Stimulated activated CD8-positive, alpha-beta memory T cell treated with anti-CD3 and anti-CD28 coated beads, Interleukin-7, amount 100 ng/mL, for 24 hours (primary cell): ENCODE measurements at places on chromosomes 13 and 19.
A peak's percentile ranks its signal among the peaks of the same experiment; 100 is the strongest.

DNA sequence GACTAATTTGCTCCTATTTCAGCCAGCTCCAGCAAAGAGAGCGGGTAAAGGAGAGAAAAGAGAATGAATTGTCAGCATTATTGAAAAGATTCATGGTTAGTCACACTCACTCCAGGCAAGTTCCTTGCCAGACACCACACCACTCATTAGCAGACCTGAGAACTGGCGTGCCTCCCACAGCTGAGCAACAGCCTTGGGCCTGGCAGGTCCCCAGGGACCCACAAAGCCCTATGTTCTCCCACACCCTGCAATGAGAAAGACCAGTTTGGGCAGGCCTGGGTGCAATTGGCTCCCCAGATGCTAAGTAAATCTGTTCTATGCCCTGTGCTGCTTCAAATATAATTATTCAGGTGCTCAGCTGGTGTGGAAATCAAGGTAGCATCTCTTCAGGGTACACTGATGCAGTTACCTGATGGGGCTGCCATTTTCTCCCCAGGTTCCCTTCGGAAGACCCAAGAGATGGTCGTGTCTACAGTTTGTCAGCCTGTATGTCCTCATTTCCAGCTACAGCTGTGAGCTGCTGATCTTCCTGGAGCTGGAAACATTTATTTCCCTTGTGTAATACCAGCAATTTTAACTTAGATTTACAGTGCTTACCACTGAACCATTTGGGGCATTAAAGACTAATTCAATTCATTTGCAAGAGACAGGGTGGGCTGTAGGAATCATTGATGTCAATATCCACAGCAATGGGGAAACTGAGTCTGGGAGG is 405.0 kb downstream of the COG6 start:
- DNase-seq = no peak

DNA sequence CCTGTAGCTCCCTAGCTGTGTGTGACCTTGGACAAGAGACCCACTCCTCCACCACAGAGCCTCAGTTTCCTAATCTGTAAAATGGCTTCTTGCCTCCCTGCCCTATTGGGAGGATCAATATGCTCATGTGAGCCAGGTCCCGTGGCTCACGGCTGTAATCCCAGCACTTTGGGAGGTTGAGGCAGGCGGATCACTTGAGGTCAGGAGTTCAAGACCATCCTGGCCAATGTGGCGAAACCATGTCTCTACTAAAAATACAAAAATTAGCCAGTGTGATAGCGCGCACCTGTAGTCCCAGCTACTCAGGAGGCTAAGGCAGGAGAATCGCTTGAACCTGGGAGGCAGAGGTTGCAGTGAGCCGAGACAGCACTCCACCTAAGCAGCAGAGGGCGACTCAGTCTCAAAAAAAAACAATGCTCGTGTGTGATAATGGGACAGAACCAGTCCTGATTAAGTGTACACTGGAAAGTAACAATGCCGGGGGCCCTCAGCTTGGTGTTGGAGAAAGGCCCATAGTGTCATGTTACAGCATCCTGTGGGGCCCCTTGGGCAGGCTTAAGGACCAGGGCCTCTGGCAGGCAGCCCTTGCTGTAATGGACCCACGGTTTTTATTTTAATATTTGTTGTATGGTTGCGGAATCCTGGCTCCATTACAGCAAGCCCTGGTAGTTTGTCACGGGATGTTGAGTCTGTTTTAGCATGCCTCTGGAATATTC is 6.8 kb downstream of the RPS11 start:
- no peak for DNase-seq

DNA sequence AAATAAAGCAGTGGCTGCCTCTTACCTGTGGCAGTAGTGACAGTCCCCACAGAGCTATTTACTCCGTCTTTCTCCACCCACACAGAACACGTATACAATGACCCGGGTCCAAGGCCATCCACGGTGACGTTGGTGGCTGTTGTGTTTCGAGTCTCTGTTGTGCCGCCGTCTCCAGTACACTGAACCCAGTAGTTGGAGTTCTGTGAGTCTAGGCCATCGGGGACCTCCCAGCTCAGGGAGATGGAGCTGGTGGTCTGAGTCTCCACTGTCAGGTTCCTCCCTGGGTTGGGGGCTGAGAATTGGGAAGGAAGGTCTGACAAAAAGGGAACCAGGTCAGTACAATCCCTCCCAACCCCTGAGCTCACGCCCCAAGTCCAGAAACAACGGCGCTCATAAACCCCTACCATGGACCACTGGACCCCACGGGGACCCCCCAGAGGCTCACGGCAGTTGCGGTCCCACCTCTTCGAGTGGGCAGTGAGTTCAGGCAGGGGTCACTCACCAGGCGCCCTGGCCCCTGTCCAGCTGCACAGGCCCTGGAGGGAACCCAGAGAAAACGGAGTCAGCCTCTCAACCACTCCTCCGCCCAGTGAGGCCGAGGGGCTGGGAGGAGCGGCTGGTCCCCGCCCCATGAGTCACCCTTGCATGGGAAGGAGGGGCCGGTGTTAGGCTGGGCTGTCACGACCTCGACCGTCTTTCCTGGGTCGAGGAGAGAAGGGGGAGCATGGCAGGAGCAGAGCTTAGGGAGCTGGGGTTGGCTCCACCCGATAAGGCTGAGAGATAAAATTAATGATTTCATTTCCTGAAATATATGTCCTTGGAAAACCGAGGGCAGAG is 2.4 kb downstream of the PTPRH start:
- DNase-seq = peak; percentile 34

- no peak for DNase-seq
Observed at GRCh38 chr13:91017669-91018053, 329.8 kb upstream of the MIR17HG start.

GRCh38 chr19:12880551-12881171 is 588 bp downstream of the DNASE2 start:
- no peak for DNase-seq

- peak; percentile 8 for DNase-seq
Observed at GRCh38 chr13:93794197-93794885, 567.7 kb downstream of the GPC6 start.

GRCh38 chr19:14414926-14415690 is 4.0 kb downstream of the DDX39A start:
- DNase-seq = no peak

GRCh38 chr19:38264486-38265212 is at the start of gene SPINT2:
Gene SPINT2, plus strand, starts transcription at chr19:38264573. Its CDS starts 320 bp downstream, at chr19:38264893.
- no peak for DNase-seq

DNA sequence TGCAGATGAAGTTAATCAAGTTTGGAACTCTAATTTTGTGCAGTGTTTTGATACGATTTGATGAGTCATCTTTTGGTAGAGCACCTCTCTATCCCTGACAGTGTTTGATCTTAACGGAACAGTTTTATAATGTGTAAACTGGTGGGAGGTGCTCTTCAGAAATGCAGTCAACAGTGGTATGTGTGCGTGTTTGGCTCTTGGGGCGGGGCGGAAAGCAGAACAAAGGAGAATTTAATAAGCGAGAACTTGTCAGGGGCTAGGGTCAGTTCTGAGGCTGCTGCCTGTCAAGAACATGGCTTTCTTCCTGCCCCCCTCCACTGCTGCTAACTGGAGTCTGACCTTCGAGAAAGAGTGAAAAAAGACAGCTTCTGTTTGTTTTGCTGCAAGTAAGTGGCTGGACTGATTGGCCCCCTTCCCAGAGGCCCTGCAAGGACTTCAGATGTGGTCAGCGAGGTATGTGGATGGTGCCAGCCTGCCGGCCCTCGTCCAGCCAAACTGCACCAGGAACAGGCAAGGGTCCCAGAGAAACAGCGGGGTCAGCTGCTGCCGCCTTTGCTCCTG is 40.8 kb downstream of the BBC3 start:
- DNase-seq = no peak

DNA sequence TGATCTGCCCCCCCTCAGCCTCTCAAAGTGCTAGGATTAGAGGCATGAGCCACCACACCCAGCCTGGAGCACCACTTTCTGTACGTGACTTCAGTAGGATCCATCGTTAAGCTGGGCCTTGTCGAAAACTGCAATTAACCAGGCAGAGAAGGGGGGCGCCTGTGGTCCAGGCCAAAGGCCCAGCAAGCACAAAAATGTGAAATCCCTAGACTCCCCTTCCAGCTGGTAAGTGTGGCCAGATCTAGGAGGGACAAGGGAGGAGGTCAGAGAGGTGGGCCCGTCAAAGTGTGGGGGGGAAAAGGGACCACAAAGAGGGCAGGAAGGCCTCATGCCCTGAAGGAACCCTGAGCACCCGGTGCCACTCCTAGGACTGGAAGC is 13.8 kb downstream of the DDX39A start:
- no peak for DNase-seq

DNA sequence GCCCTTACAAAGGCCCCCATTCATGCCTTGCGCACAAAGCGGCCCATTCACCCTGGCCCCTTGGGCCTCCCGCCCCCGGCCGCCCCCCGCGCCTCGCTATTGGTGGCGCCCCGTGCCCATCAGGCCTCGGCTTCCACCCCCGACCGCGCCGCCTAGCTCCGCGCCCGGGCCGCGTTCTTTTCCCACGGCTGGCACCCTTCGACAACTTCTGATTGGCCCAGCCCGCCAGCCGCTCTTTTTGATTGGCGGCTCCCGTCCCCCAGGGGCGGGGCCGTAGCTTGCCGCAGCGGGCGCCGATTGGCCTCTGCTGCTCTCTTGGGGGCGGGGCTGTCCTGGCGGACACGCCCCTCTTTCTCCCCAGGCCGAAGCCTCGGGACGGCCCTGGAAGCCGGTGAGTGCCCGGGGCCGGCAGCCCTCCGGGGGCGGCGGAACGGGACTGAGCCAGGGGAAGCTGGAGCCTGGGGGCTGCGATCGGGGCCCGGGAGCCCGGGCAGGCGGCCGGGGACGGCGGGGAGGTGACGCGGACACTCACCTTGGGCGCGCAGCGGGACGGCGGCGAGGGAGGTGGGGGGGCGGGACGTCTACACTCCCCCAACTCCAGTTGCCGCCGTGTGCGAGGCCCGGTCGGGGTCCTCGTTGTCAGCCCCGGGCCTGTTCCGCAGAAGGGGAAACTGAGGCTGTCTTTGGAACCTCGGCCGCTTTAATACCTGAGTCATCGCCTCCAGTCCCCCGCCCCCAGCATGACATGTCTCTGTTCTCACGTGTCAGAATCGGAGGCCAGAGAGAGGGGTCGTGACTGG is at the start of gene MYH14:
Gene MYH14, plus strand, starts transcription at position 342 of the 800 bp plus-strand sequence. CDS start 6,744 bp downstream, outside the sequence.
- no peak for DNase-seq

DNA sequence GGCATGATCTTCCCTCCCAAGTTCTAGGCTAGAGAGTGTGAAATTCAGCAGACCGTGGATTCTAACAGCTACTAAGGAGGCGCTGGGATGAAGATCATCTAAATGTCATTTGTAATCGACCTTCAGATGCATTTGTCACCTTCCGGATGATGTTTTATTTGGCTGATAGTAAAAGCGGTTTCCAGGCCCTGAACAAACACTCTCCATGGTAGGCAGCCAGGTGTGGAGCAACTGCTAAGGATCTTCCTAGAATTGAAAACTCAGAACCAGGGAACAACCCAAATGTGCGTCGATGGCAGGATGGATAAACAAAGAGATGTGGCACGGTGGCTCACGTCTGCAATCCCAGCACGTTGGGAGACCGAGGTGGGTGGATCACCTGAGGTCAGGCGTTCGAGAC is 107.2 kb upstream of the CACNA1A start:
- DNase-seq = no peak

- no peak for DNase-seq
Observed at GRCh38 chr13:28047757-28048388, 52.5 kb downstream of the FLT3 start.

- DNase-seq = no peak
Observed at GRCh38 chr19:7729831-7730285, 2.1 kb downstream of the CLEC4G start.

GRCh38 chr19:40542202-40542859 is 34.3 kb upstream of the SHKBP1 start:
- no peak for DNase-seq

DNA sequence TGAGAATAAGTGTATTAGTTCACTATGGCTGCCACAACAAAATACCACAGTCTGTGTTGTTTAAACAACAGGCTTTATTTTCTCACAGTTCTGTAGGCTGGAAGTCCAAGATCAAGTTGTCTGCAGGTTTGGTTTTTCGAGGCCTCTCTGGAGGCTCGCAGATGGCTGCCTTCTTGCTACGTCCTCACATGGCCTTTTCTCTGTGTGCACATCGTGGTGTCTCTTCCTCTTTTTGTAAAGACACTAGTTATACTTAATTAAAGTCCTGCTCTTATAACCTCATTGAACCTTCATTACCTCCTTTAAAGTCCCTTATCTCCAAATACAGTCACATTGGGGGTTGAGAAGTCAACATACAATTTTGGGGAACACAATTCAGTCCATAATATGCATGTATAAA is 10.6 kb downstream of the CSNK1A1L start:
- DNase-seq = no peak

GRCh38 chr19:11016631-11017030 is 55.8 kb downstream of the SMARCA4 start:
- no peak for DNase-seq

DNA sequence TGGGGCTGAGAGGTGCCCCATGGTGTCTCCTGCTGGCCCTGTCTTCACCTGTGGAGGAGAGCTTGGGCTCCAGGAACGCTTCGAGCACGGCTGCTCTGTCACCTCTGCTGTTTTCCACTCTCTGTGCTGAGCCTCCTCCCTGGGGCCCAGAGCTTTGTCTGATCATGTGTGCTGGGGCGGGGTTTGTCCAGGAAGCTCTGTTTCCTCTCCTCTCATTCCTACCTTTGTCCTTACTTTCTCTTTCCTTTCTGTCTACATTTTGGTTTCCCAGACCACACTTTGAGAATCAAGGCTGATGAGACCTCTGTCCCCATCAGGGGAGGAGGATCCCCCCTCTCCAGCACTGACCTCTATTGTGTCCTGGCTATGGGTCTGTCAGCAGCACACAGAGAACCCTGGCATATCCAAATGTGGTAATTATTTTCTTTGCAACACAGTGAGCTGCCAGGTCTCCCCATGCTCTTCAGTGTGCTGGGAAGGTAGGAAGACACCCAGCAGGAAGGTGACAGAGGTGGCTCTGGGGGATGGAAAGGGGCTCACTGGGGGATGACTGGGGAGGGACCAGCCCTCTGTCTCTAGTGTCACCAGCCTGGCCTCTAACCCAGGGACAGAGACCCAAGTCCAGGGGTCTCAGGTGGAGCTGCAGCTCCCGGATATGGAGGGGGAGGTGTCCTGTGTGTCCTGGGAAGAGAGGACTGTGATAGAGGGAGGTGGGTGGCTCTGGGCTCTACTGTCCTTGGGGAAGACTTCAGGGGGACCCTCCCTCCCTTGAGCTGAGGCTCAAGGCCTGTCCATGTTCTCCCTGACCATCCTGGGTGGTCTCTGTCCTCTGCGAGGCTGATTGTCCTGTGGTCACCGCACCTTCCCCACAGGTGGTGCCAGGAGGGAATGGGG is at the start of gene CEACAM1:
Gene CEACAM1, minus strand, starts transcription at position 128 of the 894 bp plus-strand sequence. Its CDS starts 107 bp downstream, at position 21.
- DNase-seq = no peak

GRCh38 chr13:104900191-104900817 is 1635.2 kb downstream of the EFNB2 start:
- DNase-seq = no peak

DNA sequence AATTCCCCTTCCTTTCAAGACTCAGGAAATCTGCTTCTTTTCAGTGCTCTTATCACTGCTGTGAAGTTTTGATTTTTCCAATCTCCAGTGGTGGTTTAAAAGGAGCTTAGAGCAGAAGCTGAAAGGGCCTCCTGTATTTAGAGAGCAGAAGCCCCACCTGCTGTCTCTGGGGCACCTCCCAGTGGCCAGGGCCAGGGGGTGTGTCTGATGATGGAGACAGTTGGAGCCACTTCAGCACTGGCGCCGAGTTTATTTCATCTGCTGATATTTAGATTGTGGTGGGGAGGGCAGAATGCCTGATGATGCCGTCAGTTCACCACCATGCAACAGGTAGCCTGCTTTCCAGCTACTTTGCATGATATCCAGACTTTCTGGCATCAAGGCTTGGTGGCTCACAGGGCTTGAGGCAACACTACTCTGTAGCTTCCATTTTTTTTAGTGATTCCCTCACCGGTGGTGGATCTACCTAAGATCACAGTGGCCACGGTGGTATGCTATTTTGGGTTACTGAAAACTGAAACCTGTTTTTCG is 371.9 kb downstream of the KCNRG start:
- no peak for DNase-seq

GRCh38 chr19:8575467-8575997 is 1.7 kb downstream of the MYO1F start:
- DNase-seq = no peak
